PC-3 (cell line): ENCODE measurements at places on chromosomes 5 and 9.
A peak's percentile ranks its signal among the peaks of the same experiment; 100 is the strongest.

DNA sequence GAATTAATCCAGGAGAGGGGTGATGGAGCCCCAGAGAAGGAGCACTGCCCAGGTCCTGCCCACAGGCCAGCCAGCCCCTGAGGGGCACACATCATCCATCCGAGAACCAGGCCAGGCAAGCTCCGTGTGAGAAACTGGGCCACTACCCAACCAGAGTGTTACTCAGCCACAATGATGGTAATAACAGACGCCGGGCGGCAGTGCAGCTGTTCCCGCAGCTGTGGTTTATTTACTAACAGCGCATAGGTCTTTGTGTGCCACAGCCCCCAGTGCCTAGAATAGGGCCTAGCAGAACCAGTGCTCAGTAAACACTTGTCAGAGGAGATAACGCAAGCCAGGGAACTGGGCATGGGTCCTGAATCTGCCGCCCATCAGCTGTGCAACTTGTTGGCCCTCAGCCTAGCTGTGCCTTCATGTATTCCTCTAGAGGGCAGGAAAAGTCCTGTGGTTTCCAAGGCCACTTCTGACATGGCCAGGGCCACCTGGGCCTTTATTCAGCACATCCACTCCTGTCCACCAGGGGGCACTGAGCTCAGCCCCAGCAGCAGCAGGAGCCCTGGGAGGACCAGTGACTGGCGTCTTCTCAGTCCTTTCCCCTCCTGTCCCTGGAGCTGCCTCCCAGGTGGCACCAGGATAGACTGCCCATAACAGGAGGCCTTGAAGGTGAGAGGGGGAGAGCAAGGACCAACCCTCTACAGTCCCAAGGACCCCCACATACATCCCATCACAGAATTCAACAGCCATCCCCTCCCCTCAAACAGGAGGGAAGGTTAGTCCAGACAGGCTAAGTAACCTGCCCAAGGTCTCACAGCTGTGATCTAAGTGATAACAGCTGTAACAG, 2.1 kb downstream of the MXD3 start:
- DNase-seq, result peak; percentile 94

- no peak for DNase-seq
Observed at GRCh38 chr5:108003178-108003577, 332.4 kb upstream of the EFNA5 start.

DNA sequence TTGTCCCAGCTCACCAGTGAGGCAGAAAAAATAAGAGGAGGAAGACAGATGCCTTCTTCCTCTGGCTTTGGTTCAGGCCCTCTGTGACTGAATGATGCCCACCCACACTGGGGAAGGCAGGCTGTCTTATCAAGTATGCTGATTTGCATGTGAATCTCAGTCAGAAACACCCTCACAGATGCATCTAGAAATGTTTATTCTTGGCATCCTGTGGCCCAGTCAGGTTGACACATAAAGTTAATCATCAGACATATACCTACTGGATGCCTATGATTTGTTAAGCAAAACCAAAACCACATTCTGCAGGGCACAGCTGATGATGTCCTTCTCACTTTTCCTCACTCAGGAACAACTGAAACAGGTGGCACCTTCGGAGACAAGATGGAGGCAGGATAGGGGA, 243.4 kb upstream of the KCNN2 start:
- DNase-seq, result no peak

DNA sequence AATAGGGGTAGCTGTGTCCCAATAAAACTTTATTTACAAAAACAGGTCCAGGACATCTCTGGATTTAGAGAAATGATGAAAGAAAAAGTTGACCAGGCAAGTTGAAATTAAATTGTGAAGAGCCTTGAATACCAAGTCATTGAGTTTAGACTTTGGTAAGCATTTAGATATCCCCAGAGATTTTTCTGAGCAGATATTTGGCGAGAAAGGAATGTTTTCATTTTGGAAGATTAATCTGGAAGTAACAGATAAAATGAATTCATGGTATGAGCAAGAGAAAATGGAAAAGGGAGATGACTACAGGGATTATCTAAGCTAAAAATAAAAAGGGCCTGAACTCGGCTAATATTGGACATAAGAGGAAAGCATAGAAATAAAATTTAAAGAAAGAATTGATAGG, 157.6 kb downstream of the ACTL7B start:
- DNase-seq, result no peak

- no peak for DNase-seq
Observed at GRCh38 chr9:119334745-119335144, 34.5 kb downstream of the BRINP1 start.

DNA sequence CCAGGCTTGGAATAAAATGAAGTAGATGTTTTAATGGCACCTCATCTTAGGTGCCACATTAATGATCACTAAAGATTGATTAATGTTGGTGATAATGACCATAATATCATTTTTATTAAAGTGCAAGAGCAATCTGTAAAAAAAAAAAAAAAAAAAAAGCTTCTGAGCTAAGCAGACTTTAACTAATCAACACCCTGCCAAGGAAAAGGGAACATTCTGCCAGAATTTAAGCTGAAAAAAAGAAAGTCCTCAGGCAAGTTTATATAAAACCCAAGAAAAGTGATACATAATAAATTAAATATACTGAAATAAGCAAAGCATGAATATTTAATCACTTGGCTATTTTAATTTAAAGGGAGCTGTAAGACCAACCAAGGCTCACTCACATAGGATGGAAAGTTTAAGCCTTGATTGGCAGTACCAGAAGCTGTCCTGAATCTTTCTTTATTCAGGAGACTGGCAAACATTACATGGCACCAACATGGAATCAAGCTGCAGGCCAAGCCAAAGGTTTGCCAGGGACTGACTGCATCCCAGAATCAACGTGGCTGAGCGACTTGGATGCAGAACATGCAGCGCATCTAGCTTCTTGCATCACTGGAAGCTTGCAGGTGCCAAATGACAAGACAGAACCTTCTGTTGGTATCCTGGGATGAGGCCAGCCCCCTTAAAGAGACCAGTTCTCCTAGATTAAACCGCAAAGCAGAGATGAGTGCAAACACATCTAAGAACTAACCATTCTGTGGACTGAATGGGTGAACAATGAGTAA, 413.6 kb downstream of the ENC1 start:
- DNase-seq, result no peak

GRCh38 chr5:175671013-175671412, 13.1 kb downstream of the HRH2 start:
- no peak for DNase-seq

DNA sequence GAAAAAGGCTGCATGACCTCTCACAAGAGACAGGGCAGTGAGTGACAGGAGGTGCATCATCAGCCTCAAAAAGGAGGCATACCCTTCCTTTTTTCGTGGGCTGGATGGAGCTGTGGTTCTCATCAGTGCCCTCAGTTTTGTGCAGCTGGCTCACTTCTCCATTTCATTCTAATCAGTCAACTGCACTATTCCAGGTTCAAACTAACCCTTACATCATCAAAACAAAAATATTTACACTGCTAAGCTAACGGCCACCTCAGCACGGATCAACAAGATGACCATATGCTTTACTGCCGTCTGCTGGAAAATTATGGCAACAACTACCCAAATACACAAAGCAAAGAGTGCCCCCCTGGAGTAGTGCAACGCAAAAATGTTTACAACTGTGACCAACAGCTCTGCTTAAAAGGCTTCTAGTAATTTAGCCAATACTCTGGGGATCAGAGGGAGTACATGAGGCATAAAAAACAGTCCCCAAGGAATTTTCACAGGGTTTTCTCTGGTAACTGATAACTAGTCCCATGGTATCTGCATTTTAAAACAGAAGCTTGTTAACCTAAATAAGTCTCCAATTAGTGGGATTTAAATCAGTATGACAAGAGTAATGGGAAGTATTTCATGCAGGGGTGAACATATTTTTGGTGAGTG, 10.8 kb downstream of the KCNV2 start:
- DNase-seq, result peak; percentile 69

DNA sequence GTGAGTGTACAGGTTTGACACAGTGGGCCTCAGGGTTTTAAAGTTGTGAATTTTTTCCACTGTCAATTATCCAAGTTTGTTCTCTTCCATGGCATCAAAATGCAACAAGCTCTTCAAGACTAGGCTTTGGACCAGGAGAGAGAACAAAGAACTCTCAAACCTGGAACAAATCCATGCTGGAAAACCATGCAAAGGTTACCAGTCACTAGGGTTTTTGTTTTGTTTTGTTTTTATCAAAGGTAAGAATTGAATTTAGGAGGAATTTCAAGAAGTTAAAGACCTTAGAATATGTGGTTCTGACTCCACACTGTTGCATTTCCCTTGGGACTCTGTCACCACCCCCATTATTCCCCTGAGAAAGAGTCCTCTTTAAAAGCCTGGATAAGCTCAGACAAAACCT, 191.1 kb upstream of the PIK3R1 start:
- no peak for DNase-seq

DNA sequence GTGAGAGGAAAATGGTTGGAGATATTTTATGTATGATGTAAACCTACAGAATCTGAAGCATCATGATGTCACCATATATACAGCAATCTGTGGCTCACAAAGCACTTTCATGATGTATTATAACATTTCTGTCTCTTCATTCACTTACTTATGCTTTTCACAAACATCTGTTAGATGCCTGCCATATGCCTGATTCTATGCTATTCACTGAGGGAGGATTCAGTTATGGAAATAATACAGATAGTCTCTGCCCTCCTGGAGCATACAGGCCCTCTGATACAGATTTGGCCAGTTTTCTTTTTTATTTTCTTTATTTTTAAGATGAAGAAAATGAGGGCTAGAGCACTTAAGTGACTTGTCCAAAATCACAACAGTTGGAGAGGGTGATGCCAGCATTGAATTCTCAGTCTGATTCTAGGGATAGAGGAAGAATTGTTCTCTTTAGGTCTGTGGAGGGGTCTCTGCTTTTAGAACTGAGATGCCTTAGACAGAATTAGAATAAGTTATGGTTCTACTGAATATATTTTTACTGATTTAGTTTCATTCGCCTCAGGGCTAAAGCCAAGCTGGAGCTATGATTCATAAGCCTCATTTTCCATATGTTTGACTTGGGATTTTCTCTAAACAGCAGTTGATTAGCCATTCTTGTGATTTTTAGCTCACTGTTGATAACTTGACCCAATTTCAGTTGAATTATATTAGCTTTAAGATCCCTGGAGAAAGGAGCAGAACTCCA, 636.4 kb downstream of the PRELID2 start:
- no peak for DNase-seq

GRCh38 chr5:56812110-56812509, 3.2 kb upstream of the MAP3K1 start:
- DNase-seq, result no peak

DNA sequence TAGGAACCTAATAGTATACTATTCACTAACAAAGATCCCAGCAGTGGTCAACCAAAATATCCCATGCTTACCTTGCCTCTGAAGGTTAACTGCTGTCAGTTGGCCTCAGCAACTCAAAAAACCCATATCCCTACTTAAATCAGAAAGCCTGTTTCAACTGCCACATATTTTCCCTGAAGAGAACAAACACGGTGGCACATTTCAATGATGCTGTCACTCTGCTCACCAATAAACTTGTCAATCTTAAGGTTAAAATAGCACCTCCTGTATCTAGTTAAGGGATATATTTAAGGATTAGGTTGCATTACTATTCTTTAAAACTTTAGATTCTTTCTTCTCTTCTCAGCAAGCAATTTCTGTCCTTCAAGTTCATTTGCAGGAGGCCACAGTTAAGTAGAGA, 986.9 kb downstream of the CDH18 start:
- no peak for DNase-seq

DNA sequence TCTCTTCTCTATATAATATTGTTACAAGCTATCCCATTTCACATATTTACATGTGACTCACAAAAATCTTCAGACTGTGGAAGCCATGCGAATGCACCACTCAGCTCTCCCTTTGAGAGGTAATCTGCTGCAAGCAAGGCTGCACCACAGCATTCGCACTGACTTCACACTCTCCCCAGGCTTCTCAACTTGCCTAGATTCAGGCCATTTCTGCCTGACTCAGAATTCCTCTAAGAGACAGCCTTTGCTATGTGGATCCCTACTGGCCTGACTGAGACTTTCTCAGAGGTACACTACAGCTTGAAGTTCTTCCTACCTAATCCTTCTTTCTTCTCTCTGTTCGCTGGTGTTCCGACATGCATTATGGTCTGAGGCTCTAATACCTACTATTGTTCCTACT, 21.1 kb upstream of the DMRTA1 start:
- DNase-seq, result no peak

DNA sequence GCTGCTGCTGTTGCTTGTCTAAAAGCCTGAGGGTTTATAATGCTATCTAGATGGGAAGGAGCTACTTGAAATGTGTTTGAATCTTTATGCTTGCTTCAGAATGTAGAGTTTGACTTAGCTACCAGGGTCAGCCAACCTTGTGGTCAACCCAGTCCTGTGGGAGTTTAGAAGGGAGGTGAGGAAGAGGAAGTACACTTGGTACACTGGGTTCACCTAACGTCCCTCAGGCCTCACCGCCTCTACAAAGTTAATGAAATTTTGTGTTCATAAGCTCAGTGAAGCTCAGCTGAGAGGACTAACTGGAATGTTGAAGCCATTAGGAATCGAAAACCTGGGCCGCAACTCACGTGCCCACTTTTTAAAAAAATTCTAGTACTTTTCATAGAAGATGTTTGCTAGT, 10.7 kb downstream of the IQGAP2 start:
- DNase-seq, result no peak

DNA sequence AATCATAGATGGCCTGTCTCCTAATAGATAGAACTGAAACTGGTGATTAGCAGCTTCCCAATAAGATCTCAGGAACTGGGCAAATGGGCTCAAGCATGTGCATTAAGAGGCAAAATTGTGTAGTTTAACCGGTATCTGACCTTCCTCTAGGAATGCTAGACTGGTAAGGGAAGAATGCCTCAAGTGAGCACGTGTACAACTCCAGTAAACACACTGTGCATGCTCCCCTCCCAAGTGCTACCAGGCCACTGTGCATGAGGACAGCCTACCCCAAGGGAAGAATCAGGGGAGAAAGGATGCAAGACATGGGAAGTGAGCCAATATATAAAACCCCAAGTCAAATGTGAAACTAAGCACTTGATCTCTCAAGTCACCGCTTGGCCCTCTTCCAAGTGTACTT, 1157.4 kb upstream of the CDH18 start:
- no peak for DNase-seq

DNA sequence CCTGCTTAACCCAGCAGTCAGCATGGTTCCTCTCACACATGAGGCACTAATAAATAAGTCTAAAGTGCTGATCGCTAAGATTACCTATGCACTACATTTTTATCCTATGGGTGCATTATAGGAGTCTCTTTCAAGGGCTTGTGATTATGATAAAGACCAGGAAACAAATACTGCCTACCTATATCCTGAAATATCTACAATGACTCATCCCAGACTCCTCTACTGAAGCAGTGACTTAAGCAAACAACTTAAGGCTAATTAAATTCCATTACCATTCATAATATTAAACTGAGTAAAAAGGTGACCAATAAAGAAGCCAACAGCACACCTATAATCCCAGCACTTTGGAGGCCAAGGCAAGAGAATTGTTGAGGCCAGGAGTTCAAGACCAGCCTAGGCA, 338.4 kb downstream of the DNAH5 start:
- peak; percentile 97 for DNase-seq

GRCh38 chr5:27328480-27328879, 290.1 kb upstream of the CDH9 start:
- peak; percentile 75 for DNase-seq

GRCh38 chr9:131048820-131049219, 39.8 kb downstream of the LAMC3 start:
- no peak for DNase-seq
